NCI-H2081 (cell line): ENCODE measurements at places on chromosomes 5 and 9.

DNA sequence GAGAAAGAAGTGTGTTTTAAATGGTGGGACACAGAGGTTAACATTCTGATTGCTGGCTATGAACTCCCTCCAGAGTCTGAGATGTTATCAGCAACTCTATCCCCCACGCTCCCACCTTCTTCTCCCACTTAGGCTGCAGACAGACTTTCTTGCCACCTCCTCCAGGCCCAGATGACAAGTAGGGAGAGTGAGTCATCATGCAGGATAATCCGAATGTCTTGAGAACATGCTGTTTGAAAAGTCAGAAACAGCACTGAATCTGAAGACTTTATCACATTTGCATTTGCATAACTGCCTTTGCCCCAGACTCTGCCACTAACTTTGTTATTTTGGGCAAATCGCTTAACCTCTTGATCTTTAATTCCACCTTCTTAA, 139.8 kb downstream of the ESM1 start:
- DNase-seq: no peak

- DNase-seq: no peak
Measured at GRCh38 chr9:7216004-7216841, 458.4 kb downstream of the KDM4C start.

- DNase-seq: no peak
Measured at GRCh38 chr9:12463641-12464040, 229.5 kb upstream of the TYRP1 start.

DNA sequence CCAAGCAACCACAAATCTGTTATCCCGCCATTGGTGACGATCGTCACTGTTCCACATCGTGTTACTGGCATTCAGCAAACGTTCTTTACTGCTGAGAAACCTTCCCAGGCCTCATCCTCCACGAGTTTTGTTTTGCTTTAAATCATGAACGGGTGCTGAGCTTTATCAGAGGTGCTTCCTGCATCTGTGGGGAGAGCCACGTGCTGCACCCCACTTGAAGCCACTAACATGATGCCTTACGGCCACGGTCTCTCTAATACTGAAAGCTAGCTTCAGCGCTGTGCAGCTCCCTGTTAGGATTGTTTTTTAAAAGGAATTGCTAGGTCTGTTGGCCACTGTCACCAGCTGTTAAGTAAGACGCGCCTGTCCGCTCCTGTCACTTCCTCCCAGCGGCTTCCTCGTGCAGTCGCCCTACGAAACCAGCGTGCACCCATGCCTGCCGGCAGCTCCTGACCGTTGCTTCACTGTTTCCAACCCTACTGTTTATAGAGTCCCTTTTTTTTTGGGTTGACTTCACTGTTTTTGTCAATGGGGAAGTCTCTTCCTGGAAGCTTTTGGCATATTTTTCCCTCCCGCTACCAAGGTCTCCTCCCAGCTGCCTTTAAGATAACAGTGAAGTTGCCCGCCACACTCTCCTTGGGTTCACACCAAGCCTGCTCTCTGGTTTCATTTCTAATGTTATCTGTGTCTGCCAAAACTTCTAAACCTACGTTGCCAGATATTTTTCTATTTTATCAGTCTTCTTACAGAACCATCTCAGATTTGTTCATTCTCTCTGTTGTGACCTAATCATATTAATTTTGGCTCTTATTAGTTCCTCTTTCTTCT, 20.3 kb downstream of the LPCAT1 start:
- DNase-seq: no peak

DNA sequence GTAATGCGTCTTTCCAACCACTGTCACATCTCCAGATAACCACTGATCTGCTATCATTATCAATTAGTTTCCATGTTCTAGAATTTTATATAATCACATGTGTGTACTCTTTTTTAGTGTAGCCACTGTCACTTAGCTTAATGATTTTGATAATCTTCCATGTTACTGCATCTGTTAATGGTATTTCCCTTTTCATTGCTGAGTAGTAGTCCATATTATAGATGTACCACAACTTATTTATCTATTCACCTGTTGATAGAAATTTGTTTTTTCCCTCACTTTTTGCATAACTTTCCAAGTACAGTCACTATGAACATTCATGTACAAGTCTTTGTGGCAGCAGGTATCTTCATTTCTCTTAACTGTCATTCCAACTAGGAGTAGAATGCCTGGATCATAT, 30.3 kb upstream of the RPS23 start:
- DNase-seq: no peak

DNA sequence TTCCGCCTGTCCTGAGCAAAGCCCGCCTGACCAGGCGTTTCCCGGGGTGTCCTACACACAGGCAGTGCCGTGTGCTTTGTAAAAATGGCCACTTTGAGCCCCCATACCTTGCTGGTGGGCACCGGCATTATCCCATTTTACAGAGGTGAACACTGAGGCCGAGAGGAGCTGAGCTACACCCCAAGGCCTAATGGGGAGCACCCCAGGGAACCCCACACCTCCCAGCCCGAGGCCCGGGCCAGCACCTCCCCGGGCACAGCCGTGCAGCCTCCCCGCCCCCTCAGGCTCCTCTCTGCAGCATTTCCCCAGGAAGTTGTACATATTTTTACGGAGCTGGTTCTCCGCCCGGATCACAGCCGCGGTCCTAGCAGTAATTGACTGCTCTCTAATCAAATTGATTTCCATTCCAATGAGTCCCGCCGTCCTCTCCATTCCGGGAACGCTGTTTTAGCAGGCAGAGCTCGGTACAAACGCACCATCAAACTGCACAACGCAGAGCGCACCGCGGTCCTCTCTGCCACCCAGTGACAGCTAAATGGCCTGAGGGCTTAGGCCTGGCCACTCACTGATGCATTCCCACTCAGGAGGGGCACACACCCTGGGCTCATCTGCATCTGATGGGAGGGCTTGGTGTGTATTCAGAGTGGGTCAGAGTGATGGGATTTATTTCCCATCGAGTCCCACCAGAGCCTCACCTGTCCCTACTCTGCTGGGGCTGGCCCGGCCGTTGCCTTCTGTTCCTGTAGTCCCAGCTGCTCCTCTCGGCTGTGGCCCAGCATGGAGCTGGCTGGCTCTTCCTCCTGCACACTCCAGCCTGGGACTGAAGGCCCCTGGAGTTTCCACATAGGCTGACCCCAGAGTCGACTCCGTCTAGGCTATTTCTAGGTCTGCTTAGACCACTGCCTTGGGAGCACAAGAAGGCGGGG, 36.2 kb upstream of the UBAC1 start:
- DNase-seq: no peak

- DNase-seq: no peak
Measured at GRCh38 chr9:23006127-23006526, 559.5 kb downstream of the DMRTA1 start.

DNA sequence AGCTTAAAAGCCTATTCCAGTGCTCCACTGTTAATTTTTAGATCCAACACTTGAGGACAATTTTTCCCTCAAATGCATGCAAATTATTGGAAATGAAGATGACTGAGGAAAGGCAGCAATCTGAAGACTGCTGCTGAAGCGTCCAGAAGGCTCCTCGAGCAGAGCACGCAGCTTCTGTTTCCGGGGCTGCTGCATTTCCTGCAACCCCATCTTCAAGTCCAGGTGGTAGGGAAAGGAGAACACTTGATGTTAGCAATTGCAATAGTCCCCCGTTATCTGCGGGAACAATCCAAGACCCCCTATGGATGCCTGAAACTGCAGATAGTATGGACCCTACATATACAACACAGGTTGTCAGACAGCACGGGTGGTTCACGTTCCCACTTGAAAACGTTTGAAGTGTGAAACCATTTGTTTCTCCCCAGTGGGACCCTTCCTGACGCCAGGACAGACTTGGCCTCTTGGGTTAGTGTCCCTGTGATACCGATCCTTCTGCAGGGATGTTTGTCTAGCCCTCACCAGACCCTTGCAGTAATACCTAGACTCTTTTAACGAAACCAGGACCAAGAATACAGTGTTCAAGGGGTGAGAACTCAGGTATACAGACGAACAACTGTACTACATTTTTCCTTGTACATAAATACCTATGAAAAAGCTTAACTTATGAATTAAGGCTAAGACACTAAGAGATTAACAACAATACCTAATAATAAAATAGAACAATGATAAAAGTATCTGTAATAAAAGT, 152.3 kb downstream of the HSD17B3 start:
- DNase-seq: no peak

DNA sequence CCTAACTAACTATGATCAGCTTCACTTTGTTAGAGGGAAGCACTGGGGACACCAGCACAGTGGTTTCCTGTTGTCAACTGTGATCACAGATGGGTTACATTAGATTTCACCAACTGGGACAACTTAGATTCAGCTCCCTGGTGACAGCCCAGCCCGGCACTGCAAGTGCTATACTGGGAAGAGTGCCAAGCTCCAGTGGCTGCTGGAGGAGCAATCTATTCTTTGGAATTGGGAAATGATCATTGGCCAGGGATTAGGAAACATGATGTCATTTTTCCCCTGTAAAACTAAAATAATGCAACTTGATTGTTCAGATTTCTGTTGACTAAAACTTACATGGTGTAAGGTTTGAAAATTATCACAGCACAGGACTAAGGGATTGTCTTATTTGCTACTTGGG, 33.2 kb downstream of the PTGR1 start:
- DNase-seq: no peak

DNA sequence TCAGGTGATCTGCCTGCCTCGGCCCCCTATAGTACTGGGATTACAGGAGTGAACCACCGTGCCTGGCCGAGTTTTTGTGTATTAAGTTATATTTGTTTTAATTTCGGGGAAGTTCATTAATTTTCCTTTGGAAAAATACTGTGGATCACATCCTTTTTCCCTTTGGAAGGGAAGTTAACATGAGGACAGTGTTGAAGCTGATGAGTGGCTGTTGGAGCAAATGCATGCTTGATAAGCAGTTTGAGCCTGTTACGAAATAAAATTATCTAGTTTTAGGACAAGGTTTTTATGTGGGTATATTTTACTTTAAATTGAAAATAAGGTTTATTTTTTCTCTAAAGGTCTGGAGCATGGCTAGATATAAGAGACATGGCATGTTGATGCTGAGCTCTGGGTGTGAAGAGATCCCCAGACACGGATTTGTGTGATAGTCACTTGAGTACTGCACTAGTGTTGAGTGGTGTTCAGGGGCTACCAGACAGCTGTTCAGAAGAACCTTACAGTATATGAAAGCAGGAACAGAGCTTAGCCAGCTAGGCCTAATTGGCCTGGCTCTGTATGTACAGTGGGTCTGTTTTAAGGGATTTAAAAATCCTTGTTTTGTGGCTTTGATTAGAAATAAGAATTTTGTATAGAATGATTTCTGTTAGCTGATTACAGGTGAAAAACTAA, 17.4 kb downstream of the LMNB1 start:
- DNase-seq: no peak

GRCh38 chr5:134396274-134396673, 15.4 kb downstream of the CDKN2AIPNL start:
- DNase-seq: no peak

GRCh38 chr5:98593418-98593817, 180.0 kb upstream of the RGMB start:
- no peak for DNase-seq

DNA sequence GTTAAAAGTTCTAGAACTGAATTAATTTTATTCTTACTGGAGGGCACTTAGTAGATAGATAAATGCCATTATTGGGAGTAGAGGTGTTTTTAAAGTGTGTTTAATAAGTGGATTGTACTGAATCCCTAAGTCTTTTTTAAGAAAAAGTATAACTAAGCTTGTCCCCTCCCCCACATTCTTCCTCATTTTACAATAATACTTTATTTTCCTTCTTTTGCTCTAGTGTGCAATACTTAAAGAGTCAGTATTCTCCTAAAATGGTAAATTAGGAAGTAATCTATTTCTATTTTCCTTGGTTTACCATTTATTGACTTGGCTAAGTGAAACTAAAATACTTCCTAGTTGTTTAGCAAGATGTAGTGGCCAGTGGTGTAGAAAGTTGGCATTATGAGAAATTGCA, 11.6 kb downstream of the UBLCP1 start:
- no peak for DNase-seq

DNA sequence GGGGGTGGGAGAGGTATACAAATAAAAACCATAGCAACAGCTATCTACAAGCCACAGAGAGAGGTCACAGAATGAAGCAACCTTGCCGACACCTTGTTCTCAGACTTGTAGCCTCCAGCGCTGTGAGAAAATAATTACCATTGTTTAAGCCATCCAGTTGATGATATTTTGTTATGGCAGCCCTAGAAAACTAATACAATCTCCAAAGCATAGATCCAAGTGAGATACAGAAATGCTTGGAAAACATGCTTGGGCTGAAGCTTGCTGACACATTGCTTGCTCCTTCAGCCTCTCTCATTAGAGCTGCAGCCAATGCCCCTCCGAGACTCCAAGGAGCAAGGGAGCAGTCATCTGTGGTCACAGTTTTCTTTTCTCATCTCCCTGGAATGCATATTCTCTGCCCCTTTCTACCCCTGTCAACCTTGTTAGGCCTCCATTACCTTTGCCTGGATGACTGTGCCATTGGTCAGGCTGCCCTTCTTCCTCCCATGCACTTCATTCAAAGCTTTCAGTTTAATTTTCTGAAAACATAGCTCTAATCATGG, 401.4 kb upstream of the KLF4 start:
- DNase-seq: no peak

GRCh38 chr5:160327818-160328217, 15.5 kb upstream of the CCNJL start:
- no peak for DNase-seq

- no peak for DNase-seq
Measured at GRCh38 chr5:124921694-124922093, 175.3 kb upstream of the ZNF608 start.

DNA sequence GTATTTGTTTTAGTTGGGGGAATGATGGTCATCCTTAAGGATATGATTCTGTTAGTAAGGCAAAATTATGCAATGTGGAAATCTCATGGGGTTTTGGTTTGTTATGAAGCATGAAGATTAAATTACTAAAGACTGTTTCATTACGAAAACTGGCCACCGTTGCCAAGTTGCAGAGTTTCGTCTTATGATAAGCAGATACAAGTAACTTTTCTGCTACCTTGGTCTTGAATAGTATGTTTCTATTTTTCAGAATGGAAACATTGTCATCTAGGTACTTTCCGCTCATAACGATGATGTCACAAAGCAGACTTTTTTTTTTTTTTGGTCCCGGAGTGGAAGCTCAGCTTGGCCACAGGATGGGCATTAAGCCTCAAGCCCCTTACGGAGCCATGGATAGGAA, 4.2 kb downstream of the CCNI2 start:
- no peak for DNase-seq

DNA sequence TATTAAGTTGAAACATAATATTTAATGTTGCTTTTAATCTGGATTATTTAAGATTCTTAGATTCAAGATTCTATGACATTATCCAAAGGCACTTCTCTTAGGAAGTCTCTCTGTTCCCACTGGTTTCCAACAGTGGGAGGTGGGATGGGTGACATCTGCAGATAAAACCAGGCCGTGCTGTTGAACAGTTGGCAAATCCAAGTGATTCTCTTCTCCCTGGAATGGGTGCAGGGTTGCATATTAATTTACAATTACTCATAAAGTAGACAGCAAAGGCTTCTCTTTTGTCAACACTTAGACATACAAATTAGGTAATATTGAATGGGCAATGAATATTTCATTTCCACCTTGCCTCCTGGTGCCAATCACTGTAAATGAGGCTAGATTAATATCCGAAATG, 233.7 kb upstream of the IL12B start:
- DNase-seq: no peak
